Kidney tubule cell (primary cell): ENCODE measurements at places on chromosomes 5 and 9.

DNA sequence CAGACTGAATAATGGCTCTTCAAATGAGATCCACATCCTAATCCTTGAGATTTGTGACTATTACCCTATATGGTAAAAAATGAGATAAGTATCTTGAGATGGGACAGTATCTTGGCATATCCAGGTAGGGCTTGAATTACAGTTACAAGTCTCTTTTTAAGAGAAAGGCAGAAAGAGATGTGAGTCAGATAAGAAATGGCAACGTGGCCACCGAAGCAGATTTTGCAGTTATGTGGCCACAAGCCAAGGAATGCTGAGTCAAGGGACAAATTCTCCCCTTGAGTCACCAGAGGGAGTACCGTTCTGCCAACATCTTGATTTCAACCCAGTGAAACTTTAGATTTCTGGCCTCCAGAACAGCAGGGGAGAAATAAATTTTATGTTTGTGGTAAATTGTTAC, 1983.0 kb upstream of the C9orf72 start:
- peak; percentile 63 for DNase-seq

DNA sequence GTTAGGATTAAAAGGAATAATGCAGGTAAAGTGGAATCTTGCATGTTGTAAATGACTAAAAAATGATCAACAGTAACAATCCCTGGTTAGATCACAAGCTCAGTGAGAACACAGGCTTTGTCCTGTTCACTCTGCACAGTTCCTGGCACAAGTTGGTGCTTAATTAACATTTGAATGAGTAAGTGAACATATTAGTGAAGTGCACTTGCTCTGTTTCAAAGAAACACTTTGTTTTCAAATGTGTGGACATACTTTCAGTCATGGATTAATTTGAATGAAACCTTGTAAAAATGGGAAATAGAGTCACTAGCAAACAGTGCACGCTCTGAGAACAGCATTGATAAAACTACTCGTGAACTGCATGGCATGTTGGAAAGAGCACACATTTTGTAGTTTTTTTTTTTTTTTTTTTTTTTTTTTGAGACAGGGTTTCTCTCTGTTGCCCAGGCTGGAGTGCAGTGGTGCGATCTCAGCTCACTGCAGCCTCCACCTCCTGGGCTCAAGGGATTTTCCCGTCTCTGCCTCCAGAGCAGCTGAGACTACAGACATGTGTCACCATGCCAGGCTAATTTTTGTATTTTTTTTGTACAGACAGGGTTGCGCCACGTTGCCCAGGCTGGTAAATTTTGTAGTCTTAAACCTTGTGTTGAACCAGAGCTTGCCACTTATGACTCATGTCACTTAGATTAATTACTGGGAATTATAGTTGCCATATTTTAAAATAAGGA, 159.9 kb downstream of the LURAP1L start:
- peak; percentile 61 for DNase-seq

GRCh38 chr9:132509928-132510874, 72.2 kb upstream of the BARHL1 start:
- DNase-seq, result no peak

- DNase-seq, result no peak
Observed at GRCh38 chr5:1672396-1672795, 127.2 kb downstream of the MRPL36 start.

GRCh38 chr5:131222731-131223130, 41.1 kb upstream of the CDC42SE2 start:
- no peak for DNase-seq

DNA sequence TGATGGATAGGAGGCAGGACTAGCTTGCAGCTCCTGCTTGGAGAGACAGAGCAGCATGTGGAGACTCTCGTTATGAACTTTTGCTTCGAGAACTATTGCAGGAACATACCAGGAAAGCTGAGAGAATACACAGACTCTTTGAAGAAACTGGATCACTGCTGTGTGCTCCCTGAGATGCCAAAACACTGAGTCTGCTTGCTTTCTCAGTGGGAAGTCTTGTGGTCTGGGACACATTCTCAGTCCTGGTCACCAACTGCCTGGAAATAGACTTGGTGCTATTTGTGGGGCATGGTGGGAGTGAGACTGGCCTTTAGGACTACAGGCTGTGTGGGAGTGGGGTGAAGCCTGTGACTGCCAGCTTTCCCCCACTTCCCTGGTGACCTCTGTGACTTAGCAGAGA, 252.6 kb downstream of the MED10 start:
- DNase-seq, result no peak

DNA sequence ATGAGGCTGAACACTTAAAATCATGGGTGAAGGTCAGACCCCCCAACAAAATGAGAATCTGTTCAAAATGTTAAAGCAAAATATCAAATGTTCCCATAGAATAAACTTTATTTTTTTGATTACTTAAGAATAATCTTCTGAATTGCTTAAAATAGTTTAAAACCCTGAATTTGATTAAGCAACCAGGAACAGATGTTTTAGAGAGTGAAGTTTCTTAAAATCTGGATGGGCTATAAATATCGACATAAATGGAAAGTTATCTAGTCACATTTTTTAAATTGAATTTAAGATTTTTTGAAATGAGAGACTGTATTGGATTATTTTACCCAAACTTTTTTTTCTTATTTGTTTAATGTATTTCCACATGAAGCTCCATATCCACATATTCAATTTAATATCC, 98.5 kb downstream of the ADAMTS12 start:
- no peak for DNase-seq

GRCh38 chr9:83933790-83934189, 12.6 kb upstream of the KIF27 start:
- DNase-seq, result no peak

DNA sequence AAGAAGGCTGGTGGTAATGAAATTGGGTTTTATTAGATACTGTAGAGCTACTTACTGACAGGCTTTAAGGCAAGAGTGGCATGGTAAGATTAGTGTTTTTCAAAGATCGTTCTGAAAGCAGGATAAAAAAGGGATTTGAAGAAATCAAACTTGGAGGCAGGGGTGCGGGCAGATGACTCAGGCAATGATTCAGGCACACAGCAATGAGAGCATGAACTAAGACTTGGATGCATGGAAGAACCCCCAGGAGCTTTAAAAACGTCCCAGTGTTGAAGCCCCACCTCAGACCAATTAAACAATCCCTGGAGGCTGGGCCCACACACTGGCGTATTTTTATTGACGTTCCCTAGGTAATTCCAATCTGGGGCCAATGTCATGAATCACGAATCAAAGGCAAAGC, 102.5 kb downstream of the SREK1 start:
- peak; percentile 25 for DNase-seq

GRCh38 chr9:90906316-90907055, 104.9 kb downstream of the SYK start:
- no peak for DNase-seq

DNA sequence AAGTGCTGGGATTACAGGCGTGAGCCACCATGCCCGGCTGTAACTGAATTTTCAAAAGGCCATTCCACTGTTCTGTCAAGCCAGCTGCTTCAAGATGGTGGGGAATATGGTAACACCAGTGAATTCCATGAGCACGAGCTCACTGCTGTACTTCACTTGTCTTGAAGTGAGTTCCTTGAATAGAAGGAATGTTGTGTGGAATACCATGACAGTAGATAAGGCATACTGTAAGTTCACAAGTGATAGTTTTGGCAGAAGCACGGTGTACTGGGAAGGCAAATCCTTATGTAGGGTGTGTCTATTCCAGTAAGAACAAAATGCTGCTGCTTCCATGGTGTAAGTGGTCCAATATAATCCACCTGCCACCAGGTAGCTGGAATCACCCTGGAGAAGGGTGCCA, 6.6 kb upstream of the PRXL2C start:
- peak; percentile 57 for DNase-seq

GRCh38 chr9:125922854-125923253, 175.7 kb downstream of the PBX3 start:
- DNase-seq, result no peak

DNA sequence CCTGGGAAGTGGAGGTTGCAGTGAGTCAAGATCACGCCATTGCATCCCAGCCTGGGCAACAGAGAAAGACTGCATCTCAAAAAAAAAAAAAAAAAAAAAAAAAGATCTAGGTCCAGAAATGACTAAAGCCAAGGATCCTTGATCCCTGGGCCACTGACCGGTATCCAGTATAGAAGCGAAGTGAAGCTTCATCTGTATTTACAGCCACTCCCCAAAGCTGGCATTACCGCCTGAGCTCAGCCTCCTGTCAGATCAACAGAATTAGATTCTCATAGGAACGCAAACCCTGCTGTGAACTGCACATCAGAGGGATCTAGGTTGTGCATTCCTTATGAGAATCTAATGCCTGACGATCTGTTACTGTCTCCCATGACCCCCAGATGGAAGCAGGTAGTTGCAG, 9.3 kb downstream of the CSNK1A1 start:
- no peak for DNase-seq

GRCh38 chr5:179967489-179967888, 59.8 kb upstream of the TBC1D9B start:
- no peak for DNase-seq

DNA sequence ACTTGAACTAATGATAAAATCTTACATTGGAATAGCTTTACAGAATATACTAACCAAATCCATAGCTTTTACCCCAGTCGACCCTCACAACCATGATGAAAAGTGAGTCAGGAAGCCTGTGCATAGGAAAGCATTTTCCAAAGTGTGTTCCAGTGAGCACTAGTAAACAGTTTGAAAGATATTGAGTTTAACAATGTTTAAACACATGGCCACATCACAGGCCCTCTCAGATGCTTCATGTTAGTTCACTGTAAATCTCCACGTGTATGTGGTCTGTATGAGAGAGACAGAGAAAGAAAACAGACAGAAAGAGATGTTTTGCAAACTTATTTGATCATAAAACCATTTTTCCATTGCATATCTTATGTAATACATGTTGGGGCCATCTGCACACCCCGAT, 27.0 kb downstream of the PRUNE2 start:
- DNase-seq, result no peak

GRCh38 chr5:114055318-114056184, 306.3 kb upstream of the KCNN2 start:
- DNase-seq, result peak; percentile 13

DNA sequence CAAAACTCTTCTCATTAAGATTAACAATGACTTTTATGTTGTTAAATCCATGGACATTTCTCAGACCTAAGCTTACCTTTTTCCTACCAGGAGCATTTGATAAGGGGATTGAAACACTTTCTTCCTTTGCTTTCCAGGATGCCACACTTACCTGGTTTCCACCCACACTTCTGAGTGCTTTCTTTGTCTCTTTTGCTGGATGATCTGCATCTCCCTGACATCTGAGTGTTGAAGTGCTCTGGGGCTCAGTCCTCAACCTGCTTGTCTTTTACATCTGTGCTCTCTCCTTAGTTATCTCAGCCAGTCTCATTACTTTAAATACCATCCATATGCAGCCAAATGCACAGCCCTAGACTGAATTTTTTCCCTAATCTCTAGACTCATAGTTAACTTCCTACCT, 22.9 kb upstream of the GRIA1 start:
- DNase-seq, result no peak

GRCh38 chr9:138101444-138102234, 224.1 kb downstream of the CACNA1B start:
- no peak for DNase-seq

DNA sequence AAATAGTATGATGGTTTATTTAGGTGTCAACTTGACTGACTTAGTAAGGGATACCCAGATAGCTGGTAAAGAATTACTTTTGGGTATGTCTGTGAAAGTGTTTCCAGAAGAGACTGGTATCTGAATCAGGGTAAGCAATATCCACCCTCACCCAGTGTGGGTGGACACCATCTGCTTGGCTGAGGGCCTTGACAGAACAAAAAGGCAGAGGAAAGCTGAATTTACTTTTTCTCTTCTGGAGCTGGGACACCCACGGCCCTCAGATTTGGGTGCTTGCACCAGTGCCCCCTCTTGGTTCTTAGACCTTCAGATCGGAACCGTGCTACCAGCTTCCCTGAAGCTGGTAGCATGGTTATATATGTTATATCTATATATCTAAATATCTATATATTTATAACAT, 489.5 kb upstream of the MPDZ start:
- no peak for DNase-seq

DNA sequence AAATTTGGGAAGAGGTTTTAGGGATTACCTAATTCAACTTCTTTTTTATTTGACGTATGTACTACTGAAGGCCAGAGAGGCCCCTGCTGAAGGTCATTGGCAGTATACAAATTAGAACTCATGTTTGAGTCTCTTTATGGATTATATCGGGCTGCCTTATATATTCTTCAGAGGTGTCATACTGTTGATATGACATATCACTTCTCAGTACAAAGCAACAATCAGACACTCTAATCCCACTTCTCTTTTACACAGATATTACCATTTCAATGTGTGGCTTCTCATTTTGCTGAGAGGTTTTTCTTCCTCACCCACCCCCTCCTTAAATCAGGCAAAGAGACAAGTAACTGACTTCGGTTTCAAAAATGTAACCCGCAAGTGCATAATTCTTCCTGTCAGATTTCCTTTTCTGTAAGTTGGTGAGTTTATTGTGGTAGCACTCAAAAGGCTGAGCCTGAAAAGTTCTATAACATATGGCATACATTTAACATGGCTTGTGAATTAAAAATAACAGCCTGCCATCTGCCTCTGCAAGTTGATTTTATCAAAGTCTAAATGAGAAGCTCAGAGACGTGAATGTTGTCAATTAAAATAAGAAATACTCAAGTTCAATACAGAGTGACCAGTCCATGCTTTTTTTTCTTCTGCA, 163.6 kb upstream of the RORB start:
- DNase-seq, result no peak

GRCh38 chr9:15837079-15837679, 284.3 kb downstream of the CCDC171 start:
- peak; percentile 64 for DNase-seq

GRCh38 chr5:108729242-108729615, 18.5 kb upstream of the FER start:
- DNase-seq, result no peak

- no peak for DNase-seq
Observed at GRCh38 chr5:100517301-100517974, 17.7 kb upstream of the FAM174A start.

DNA sequence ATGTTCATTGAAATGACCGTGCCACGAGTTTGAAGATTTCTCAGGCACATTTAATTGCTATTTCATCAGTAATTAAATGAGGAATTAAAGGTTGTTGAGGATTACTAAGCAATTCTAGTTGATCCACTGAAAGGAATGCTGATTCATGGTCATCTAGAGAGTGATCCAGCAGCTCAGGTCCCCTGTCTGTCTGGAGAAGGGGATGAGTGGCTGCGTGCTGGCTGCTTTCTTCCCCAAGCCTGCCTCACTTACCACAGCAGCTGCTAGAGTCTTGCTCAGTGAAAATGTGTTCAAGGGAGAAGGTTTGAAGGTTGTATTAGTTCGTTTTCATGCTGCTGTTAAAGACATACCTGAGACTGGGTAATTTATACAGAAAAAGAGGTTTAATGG, 7.8 kb upstream of the TGFBI start:
- peak; percentile 81 for DNase-seq

- no peak for DNase-seq
Observed at GRCh38 chr9:86550401-86550800, 196.2 kb upstream of the TUT7 start.

DNA sequence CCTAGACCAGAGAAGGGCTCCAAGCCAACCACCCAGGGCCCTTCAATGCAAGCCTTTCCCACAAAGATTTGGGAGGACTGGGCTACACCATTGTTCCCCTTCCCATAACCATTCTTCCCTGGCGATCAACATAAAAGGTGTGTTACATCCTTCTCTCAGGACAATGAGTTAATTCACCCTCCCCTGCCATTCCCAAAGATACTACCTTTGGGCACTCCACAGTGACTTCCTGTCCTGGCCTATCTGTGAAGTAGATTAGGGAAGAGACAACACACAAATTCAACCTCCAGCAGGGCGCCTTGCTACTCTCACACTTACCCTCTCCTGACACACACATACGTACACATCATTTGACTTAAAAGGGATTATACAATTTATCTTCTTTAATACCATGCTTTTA, 23.2 kb upstream of the IL17B start:
- no peak for DNase-seq

GRCh38 chr5:144971108-144971850, 800.6 kb downstream of the KCTD16 start:
- no peak for DNase-seq
